ENCODE measurements at places on chromosomes 6 and 20.
A peak's percentile ranks its signal among the peaks of the same experiment; 100 is the strongest.

DNA sequence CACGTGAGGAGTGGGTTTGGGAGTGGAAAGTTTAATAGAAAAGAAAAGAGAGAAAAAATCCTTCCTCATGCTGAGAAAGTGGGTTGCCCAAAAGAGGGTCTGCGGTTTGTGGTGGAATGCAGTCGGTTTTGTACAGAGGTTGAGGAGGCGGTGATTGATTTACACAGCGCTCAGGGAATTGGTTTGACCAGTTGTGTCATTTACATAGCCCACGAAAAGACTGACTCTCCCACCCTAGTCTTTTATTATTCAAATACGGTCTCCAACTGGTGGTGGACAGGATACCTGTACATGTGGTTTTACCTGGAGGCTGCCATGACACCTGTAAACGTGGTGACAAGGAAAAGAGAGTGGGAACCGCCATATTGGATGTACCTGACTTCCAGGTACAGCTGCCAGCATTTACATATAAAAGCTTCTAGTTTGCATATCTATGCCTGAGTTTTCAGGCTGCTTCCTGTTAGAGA lies 42.1 kb downstream of the HLA-DPB1 start:
- DNase-seq, result no peak

DNA sequence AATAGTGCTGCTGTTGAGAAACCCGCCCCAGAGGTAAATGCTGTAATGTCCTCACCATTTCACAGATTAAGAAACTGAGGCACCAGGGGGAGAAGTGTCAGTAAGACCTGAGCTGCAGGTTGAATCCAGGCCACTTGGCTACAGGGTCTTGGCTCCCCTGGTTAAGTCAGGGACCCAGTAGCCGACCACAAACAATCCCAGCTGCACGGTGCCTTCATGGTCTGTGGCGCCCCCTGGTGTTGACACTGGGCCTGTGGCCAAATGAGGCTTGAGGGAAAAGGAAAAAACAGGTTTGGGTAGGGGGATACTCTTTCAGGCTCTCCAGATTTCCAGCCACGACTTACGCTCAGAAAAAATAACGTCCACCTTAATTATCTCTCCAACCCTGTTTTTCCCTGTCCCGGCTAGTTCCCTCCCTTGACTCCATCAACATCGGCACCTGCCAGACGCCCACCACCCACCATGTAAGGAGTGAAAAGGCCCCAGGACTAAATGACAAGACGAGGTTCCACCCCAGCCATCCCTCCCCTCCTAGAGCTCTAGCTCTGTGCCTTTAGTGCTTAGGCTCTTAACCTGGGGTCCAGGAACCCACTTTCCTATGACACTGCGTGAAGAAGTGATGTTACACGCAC lies 47.7 kb upstream of the POLR1H start:
- peak; percentile 5 for DNase-seq

- no peak for DNase-seq
These were observed 25.8 kb upstream of the KCNK5 start for GRCh38 chr6:39254999-39255535.

GRCh38 chr6:146868671-146869209 lies 270.0 kb downstream of the ADGB start:
- DNase-seq, result no peak

DNA sequence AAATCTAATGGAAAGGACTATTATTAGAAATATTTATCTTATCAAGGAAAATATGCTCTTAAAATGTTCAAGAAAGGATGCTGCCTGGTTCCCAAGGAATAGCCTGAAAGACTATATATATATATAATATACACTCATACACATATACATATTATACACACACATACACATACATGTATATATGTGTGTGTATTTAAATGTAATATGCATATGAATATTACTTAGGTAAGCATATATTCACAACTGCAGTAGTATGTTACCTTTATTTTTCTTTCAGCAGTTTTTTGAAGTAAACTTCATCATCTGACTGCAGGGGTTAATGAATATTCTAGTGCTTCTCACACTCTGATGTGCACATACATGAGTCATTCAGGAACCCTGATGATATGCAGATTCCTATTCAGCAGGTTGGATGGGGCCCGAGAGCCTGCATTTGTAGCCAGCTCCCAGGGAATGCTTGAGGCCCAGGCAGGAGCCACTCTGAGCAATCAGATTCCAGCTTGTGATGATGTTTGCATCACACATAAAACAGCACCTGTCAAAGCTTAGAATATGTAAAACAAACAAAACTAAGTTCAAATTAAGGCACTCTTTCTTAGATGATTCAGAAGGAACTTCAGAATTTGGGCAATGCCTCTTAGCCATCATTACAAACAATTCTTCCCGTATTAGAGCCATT lies 16.1 kb downstream of the MYLK4 start:
- no peak for DNase-seq

GRCh38 chr6:44100088-44100550 lies 27.1 kb downstream of the MRPL14 start:
- DNase-seq, result no peak

- DNase-seq, result no peak
These were observed 6.4 kb downstream of the GDAP1L1 start for GRCh38 chr20:44253528-44253927.
